ENCODE measurements at places on chromosomes 13 and 19. TPM values are rescaled to one million over a fixed set of nuclear protein-coding genes. Genes with fewer than 3 reads are reported as not detected.

DNA sequence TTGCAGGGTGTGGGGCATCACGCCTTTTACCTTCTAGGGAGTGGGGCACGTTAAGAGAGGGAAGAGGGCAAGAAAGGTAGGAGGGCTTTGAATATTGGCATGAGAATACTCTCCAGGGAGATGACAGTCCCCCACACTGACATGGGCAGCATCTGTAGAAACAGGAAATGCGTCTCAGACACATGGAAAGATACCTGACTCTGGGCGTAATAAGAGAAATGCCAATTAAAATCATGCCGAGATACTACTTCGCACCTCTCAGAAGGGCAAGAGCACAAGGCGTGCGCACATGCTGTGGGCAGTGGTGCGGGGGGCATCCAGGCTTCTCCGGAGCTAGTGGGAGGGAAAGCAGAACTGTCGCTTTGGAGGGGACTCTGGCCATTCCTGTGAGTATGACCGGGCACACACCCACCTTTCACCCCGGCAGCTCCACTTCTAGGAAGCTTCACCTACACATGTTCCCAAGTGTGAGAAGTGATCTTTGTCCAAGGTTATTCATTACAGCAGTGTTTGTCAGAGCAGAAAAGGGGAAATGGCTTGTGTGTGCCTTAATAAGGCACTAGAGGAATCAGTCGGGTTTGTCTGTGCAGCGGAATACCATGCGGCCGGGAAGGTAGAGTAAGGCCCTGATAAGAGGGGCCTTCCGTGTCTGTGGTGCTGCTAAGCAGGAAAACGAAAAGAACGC lies 99.5 kb downstream of the SIPA1L3 start:
- DNase-seq = no peak

Gene MAST1
- 0.67 TPM for total RNA-seq

DNA sequence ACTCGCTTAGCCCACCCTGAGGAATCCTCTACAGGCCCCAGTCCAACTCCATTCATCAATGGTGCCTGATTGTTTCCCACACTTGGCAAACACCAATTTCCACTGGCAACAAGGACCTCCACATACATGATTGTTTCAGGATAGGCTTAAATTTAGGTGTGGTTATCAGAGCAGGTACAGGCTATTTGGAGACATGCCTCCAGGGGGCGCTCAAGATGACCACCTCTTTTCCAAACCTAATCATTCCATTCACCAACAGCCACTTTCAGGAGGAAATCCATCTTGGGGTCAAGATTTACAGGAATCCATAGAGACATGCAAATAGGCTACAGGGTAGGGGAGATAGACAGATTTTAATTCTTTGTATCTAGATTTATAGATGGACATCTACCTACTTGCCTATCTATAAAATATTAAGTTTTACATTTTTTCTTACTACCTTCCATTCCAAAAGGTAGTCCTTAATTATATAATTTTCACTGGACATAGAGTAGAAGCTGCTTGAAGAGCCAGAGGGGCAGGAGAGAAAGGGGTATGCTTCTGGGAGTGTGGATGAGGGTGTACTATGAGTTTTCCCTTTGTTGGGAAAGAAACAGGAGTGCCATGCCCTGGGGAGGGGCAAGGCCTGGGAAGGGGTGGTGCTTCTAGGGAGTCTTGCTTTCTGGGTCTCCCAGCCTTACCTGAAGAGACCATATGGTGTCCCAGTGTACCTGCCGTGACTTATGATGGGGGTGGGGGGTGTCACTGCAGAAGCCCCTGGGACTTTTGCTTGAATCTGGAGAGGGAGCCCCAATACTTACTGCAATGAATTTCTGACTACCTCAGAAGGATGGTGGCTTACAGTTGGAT lies 14.1 kb upstream of the PCDH8 start:
- DNase-seq = no peak

Gene ASPDH
- not detected for total RNA-seq

Gene GJA3
- 0.75 TPM for total RNA-seq

Gene STOML3
- not detected for total RNA-seq

DNA sequence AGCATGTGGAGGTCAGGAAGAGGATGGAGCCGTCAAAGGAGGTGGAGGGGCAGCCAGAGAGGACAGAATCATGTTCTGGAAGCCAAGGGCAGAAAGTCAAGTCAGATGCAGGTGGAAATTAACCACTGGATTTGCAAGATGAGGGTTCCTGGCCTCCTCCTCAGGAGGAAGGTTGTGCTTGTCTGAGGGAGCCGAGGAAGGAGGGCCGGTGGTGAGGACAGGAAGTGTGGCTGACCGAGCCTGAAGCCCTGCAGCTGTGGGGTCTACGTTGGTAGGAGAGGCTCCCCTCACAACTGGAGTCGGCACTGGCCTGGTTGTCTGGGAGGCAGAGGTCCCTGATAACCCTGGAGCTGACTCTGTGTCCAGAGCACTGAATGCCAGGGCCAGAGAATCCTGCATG lies 15.4 kb upstream of the DHDH start:
- no peak for DNase-seq

Gene POU2F2
- 40.4 TPM for total RNA-seq

DNA sequence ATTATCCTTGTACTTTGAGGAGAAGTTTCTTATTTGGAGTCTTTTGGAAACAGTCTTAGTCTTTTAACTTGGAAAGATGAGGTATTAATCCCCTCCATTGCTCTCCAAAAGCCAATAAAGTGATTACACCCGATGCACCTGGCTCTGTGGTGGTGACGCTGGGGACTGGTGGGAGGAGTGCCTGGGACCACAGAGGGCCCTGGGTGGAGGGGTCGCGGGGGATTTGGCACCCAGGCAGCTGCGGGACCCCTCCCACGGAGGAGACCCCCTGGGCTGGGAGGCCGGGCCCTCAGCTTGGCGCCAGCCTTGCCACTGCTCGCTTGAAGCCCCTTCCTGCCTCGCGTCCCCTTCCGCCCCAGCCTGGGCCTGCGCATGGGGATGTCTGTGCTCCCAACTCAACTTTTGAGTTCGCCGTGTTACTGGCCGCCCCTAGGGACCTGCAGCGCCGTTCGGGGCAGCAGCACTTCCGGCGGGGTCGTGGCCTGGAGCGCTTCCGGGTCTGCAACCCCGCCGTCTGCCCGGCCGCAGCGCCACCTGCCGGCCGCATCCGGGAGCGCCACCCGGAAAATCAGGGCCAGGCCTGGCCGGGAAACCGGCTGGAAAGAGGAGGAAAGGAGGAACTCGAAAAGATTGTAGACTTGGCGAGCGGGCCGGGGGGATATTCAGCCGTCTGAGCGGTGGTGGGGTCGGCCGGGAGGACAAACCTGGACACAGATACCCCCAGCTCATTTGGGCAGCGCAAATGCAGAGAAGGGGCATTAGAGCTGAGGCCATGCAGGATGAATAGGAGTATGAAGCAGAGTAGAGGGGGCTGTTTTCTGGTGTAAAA lies 8.4 kb downstream of the PEAK3 start:
- peak; percentile 94 for DNase-seq

Gene ZNF101
- total RNA-seq = 93.7 TPM

Gene URAD
- not detected for total RNA-seq

Gene CYP2F1
- total RNA-seq = not detected

DNA sequence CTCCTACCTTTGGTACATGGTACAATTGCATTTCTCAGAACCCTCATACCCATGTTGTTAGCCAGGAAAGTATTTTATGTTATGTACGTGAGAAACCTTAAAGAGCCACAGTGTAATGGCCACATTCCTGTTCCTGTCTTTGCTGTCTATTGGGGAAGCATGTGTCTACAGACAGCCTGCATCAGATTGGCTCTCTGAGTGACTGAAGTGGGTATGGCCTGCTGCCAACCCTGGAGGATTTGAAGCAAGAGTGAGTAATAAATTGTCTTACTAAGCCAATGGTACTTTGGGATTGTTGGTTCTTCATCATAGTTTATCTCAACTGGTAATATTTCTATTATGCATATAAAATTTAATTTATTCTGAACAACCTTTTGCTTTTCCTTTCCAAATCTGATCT lies 574.1 kb downstream of the LMO7 start:
- no peak for DNase-seq

- no peak for DNase-seq
Measured at GRCh38 chr19:33804021-33804799, 7.5 kb downstream of the KCTD15 start.

- DNase-seq = no peak
Measured at GRCh38 chr13:112182846-112183531, 116.0 kb downstream of the SOX1 start.

- DNase-seq = no peak
Measured at GRCh38 chr13:47809411-47809810, 191.7 kb downstream of the SUCLA2 start.

- DNase-seq = no peak
Measured at GRCh38 chr13:24165746-24166145, 5.2 kb downstream of the SPATA13 start.

DNA sequence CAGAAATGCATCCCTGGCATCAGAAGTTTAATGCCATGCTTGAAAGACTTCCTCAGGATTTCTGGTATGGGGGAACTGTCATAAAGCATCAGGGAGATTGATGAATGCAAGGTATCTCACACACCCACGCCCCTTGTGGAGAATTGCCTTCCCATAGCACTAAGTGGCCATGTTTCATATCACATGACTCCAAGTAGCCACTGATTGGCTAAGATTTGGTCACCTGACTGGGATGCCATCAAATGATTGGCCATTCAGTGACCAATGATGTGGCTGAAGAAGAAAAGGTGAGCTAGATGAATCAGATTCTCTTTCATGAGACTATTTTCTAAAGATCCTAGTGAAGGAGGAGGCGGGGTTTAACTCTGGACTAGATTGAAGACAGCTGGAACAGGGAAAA lies 7.3 kb downstream of the KLK8 start:
- DNase-seq = no peak

GRCh38 chr13:109140479-109141349 lies 511.3 kb downstream of the MYO16 start:
- DNase-seq = no peak

DNA sequence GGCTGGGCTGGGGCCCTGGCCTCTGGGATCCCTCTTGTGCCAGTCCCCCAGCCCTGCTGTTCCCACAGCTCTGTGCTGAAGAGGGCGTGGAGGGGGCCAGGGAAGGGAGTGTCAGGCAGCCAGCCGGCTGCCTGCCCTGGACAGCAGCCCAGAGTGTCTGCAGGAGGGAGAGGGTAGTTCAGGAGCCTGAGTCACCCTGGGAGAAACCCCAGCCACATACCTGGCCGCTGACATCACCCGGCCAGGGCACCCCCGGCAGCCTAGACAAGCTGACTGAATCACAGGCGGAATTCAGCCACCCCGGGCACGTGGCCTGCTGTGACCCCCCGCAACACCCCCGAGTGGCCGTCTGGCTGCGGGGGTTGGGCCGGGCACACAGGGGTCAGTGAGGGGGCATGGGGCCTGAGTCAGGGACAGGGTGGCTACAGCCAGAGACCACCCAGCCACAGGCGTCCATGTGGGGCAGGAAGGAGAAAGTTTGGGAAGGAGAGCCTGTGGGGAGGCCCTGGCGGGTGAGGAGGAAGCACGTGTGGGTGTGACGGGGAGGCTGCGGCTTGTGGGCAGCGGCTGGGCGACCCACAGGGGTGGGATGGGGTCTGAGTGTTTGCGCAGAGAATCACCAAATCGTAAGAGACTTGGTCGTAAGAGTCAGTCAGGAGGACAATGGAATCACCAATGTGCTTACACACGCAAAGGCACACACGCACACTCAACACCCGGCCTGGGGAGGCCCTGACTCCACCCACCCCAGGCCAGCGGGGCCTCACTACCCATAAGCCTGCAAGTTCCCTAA lies 11.9 kb upstream of the FOSB start:
- DNase-seq = peak; percentile 73

Gene IZUMO2
- not detected for total RNA-seq

Gene ZNF491
- total RNA-seq = 1.7 TPM

DNA sequence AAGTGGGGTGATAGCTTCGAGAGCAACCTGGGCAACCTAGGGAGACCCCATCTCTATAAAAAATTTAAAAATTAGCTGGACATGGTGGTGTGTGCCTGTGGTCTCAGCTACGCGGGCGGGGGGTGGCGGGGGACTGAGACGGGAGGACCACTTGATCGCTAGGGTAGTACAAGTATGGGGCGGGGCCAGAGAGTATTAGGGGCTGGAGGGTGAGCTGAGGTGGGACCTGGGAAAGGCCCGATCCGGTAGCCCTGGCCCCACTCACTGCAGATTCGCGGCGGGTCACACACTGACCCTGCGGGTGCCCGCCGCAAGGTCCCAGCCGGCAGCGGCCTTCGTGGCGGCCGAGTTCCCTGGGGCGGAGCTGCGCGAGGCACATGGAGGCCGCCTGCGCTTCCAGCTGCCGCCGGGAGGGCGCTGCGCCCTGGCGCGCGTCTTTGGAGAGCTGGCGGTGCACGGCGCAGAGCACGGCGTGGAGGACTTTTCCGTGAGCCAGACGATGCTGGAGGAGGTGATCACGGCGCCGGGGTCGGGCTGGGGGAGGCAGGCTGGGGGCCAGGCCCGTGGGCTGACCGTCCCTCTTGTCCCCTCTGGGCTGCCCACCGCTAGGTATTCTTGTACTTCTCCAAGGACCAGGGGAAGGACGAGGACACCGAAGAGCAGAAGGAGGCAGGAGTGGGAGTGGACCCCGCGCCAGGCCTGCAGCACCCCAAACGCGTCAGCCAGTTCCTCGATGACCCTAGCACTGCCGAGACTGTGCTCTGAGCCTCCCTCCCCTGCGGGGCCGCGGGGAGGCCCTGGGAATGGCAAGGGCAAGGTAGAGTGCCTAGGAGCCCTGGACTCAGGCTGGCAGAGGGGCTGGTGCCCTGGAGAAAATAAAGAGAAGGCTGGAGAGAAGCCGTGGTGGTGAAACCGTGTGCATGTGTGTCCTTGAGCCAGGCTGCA lies 2.0 kb upstream of the ARHGAP45 start:
- peak; percentile 78 for DNase-seq

- no peak for DNase-seq
Measured at GRCh38 chr13:27852491-27852890, 60.2 kb downstream of the GSX1 start.

Gene SIGLEC5
- total RNA-seq = not detected

GRCh38 chr19:18119717-18120105 lies 22.1 kb downstream of the MAST3 start:
- peak; percentile 84 for DNase-seq

DNA sequence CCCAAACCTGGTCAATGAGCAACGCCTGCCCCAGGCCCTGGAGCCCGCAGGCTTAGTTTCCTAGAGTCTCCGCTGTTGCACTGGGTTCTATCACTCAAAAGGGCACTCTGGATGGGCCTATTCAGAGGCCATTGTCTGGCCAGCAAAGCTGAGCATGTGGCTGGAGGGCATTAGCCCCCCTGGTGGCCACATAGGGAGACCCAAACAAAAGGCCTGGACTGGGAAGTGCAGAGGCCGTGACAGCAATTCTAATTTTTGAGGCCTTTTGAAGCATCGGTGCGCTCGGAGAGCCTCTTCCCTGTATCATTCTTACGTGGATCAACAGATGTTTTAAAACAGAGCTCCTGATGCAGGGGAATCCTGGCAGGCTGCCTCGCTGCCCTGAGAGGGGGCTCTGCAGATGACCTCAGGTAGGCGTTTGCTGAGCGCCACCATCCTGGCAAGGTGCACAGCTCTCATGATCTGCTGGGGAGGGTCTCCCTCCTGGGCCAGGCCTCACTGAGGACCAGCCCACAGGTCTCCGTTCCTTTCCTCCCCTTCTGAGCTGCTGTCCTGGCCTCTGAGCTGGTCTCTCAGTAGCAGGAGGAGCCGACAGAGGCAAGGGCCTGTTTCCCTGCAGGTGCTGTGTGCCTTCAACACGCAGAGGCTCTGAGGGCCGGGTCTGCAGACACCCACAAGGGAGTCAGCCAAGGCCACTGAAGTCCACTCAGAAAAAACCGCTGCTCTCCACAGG lies 190.5 kb downstream of the URI1 start:
- no peak for DNase-seq

Gene ATP8A2
- total RNA-seq = 0.28 TPM

Gene PGLYRP2
- total RNA-seq = 0.12 TPM

- DNase-seq = no peak
Measured at GRCh38 chr19:271856-272255, 19.3 kb downstream of the PLPP2 start.

All from activated CD8-positive, alpha-beta memory T cell treated with anti-CD3 and anti-CD28 coated beads, Interleukin-2, amount 10 ng/mL, durations not matched to agents 7 days and 5 days (primary cell).